ENCODE measurements at places on chromosomes 7 and 10. TPM values are rescaled to one million over a fixed set of nuclear protein-coding genes. Genes with fewer than 3 reads are reported as not detected.

DNA sequence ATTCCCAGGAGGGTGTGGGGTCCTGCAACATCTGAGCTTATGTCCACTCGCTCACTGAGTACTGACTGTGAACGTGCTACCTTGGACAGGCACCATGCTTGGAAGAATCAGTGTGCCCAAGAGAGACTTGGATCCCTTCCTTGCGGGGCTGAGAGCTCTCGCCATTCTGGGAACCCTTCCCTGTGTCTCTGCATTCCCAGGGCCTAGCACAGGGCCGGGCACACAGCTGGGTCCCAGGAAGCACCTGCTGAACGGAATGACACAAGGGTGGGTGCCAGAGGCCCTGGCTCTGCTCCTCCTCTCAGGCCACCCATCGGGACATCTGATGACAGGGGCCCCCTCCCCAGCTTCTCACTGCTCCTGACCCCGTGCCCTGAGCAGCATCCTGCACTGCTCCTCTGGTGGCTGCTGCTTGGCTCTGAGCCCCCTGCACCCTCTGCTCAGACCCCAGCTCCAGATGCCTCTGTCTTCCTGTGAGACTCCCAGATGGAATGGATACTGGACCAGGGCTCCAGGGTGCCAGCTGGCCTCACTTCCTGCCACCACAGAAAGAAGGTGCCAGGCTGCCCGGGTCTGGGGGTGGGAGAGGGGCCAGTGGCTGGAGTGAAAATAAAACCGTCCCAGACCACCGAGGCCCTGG, 129.6 kb downstream of the NEURL1 start:
- no peak for DNase-seq

DNA sequence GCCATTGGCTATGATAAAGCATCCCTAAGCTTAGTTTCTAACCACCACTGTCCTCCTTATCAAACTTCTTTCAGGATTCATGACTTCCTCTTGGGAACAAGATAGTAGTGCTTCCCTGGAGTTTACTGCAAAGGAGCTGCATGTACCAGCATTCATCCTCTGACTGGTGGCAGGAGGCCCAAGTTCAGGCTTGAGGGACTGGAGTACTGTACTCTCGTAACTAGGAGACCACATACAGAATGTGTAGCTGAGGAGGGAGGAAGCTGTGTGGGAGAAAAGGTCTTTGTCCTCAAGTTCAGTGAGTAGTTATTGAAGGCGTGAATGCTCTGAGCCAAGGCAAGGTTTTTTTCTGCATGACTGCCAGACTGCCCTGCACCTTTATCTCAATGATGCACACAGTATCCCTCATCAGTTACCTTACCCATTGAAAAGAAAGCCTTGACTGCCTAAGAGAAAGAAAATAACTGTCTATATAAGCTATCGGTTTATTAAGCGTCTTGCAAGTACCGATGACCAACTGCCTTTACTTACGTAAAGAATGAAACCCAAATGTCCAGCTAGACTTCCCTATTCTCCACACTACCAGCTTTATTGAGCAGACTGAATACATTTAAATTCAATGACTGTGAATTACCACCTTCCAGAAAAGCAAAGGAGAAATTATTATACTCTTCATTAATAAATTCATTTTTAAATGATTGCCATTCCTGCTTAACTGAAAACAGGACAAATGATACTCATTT, 12.8 kb downstream of the SCRN1 start:
- no peak for DNase-seq

GRCh38 chr7:19249281-19249680, 104.1 kb upstream of the FERD3L start:
- no peak for DNase-seq

- peak; percentile 53 for DNase-seq
These were observed 68.1 kb upstream of the CDK6 start for GRCh38 chr7:92904244-92905131.

GRCh38 chr7:29516491-29516890, 47.1 kb upstream of the PRR15 start:
- DNase-seq: no peak

GRCh38 chr7:15753887-15754579, 67.5 kb upstream of the MEOX2 start:
- no peak for DNase-seq

GRCh38 chr7:117012284-117012683, 59.0 kb downstream of the ST7 start:
- DNase-seq: no peak

- DNase-seq: no peak
These were observed 682.8 kb downstream of the MAGI2 start for GRCh38 chr7:78770422-78771410.

- DNase-seq: no peak
These were observed 22.5 kb downstream of the MGAM start for GRCh38 chr7:142018154-142018553.

DNA sequence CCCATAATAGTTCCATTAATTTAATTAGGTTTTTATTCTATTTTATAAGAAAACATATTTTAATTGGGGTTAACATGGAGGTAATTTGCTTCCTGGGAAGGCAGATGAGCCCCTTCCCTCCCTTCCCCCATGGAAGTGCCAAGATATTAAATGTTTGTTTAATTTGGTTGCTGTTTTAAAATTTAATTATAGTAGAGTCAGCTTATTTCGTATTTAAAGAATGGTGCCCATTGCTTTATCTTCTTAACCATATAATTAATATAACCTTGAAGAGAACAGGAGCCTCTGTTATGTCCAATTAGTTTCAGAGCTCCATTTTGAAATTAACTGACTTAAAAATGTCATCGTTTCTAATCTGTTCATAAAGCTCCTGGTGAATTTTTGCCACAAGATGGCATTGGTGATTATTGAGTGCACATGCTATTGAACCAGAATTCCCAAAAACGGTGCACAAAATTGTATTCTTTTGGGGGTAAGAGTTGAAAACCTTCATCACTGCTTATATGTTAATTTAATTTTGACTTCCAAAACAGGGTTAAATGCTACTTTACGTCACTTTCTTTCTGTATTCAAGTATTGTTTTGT, 26.0 kb downstream of the KLHDC10 start:
- DNase-seq: no peak

DNA sequence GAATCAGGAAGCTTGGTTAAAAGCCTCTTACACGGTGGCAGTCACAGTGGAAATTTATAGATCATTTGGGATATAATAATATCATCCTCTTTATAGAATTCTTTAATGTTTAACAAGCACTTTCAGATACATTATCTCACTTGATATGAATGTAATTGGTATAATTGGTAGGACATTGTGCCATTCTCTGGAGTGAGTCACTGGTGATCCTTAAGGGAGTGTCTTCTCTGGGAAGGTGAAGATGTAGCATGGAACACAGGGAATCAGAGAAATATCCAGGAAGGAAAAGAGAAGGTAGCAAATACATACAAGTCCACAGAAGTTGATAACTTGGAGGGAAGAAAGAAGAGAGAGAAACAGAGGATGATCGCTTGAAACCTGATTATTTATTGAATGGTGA, 9.8 kb downstream of the PTPRZ1 start:
- DNase-seq: no peak

- no peak for DNase-seq
These were observed 1.9 kb downstream of the ZKSCAN1 start for GRCh38 chr7:100017300-100017699.

DNA sequence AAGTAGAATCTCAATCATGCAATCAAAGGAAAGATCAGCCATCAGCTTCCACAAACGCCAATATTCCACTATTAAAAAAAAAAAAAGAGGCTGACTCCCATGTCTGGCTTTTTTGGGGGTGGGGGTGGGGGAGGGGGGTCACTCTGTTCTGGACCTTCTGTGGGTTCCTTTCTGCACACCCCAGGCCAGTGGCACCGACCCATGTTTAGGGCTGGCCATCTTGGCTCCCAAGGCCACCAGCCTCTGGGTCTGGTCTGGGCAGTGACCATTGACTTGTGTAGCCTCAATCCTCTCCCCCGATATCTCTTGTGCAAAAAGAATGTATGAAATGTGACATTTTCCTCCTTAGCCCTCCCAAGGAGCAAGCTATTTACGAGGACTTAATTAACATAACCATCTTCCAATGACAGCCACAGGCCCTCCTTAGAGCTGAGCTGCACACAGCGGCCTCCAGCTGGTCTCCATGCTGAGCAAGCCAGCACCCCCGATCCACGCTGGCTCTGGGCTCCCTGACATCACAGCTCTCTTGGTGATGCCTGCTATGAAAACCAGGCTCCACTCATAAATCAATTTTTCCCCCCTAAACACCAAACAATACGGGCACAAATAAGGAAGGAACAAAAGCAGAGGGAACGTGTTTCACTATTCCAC, 100.1 kb downstream of the ZRANB1 start:
- DNase-seq: no peak

- DNase-seq: no peak
These were observed 27.2 kb downstream of the CHST15 start for GRCh38 chr10:124066126-124066700.

GRCh38 chr10:3319811-3320226, 147.2 kb upstream of the PITRM1 start:
- no peak for DNase-seq

DNA sequence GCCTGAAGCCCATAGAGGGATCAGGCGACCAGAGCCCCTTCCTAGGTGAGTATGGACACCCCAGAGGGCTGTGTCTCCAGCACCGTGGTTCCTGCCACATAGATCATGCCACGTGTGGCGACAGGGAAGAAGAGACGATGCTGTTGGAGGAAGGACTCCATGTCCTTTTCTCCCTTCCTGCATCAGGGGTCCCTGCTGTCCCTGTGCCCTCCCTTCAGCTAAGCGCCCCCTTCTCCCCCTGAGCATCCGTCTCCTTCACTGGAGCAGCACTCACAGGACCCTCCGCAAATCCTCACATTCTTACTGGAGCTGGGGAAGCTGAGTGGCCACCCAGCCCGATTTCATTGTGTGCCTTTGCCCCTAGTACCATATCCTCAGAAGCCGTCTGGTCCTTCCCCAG, 85.6 kb upstream of the NPS start:
- DNase-seq: no peak

DNA sequence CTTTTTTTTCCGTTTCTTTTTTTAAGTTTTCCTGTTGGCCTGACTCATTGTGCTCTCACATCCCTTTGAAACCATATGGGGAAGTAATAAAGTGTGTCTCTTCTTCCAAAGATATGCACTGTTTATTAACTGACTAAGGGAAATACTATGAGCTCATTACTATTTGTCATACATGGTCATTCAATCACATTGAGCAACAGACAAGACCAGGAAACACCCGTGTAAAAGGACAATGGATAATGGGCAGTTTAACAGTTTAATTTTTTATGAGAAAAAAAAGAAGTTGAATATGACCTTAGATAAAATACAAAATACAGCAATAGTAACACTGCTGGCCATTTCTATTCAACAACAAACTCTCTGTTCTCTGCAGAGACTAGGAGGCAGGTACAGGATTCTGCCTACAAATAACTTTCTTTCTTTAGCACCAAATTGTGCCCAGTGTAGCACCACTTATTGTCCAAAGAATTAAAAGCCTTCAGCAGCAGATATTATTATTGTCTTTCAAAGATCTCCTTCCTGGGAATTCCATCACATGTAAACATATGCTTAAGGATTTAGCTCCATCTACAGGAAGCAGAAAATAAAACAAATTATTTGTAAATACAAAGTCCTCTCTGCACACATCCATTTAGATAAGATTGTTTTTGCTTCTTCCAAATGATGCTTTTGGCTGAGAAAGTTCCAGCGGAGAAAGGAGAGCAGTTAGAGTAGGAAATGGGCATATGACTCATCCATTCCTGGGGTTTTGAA, 55.0 kb upstream of the AKR1E2 start:
- DNase-seq: no peak

GRCh38 chr7:142153400-142153799, 41.9 kb downstream of the MGAM2 start:
- no peak for DNase-seq

DNA sequence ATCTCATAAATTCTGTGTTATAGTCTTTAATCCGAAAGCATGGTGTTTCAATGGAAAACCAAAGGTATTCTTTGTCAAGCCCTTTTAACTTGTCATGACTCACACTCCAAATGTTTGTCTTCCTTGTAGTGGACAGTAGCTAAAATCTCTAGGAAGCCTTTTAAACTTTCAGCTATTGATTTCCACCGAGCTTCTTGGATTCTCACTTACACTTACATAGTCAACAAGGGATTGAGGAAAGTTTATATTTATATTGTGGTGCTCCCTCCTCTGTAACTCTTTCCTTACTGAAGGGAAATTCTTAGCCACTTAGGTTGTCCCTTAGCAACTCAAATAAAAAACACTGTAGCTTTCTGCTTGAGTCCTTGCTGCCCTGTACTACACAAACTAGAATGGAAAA, 31.2 kb upstream of the GPR37 start:
- no peak for DNase-seq

- DNase-seq: no peak
These were observed 5.6 kb upstream of the MEST start for GRCh38 chr7:130486114-130486953.

- no peak for DNase-seq
These were observed 747.4 kb downstream of the SUGCT start for GRCh38 chr7:40882071-40882658.

DNA sequence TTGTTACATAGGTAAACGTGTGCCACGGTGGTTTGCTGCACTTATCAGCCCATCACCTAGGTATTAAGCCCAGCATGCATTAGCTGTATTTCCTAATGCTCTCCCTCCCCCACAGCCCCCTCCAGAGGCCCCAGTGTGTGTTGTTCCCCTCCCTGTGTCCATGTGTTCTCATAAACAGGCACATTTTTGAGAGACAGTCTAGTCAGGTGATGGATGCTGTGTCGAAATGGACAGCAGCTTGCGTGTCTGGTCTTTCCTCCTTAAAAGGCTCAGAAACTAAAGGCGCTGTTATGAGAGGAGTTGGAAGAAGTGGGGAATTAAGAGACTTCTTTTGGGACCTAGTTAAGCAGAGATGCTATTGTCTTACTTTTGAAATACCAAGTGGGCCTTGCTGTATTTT, 296.0 kb downstream of the BBS9 start:
- DNase-seq: no peak

DNA sequence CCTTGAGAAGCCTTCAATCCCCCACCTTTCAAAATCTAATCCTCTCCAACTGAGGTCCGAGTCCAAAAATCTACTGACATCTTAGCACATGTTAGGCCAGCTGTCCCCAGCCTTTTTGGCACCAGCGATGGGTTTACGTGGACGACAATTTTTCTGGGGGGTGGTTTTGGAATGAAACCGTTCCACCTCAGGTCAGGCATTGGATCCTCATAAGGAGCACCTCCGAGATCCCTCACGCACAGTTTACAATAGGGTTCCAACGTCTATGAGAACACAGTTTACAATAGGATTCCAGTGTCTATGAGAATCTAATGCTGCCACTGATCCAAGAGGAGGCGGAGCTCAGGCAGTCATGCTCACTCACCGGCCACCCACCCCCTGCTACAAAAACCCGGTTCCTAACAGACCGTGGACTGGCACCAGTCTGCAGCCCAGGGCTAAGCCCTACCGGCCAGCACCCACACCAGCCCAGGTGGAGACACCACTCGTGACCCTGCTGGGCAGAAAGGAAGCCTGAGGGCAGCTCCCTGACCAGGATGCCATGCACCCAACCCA, 107.6 kb downstream of the DIP2C start:
- DNase-seq: no peak

The CALY gene
- total RNA-seq: 1.9 TPM

The SPDYE1 gene
- not detected for total RNA-seq

The ZNF365 gene
- 3.4 TPM for total RNA-seq

The CPN1 gene
- not detected for total RNA-seq

The FKBP6 gene
- not detected for total RNA-seq

The PTF1A gene
- not detected for total RNA-seq

The BTBD16 gene
- total RNA-seq: not detected

The CH25H gene
- not detected for total RNA-seq

The AMPH gene
- not detected for total RNA-seq

The IQUB gene
- total RNA-seq: 0.16 TPM

The GIMAP6 gene
- total RNA-seq: 48.3 TPM

The FAM237B gene
- total RNA-seq: not detected

The LRRC17 gene
- total RNA-seq: not detected

Data from T-helper 17 cell (primary cell).